AG20443 (cell line): ENCODE measurements at places on chromosomes 5 and 9.

DNA sequence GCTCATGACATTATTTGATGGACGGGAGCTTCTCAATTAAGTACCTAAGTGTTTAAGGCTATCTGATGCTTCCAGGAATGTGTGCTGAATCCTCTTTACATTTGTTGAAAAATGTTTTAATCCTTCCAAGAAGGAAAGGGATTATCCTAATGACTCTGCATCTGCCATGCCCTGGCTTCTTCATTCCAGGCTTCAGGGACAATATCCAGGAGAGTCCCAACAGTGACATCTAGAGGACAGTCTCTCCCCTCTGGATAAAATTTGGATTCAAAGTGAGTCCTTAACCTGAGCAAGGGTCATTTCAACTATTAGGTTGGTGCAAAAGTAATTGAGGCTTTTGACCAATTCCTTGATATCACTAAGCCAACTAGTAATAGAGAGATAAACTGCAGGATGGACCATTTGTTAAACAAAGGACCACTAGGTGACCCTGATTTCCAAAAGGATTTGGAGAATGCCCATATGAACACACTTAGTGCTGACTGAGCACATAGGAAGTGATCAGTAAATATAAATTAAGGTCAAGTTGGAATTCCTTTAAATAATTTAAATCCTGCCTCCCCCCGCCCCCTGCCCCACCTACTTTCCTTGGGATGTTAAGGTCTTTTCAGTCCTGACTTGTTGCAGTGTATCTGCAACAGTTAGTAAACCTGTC is 19.1 kb downstream of the TNFSF8 start:
- DNase-seq: peak; percentile 72

DNA sequence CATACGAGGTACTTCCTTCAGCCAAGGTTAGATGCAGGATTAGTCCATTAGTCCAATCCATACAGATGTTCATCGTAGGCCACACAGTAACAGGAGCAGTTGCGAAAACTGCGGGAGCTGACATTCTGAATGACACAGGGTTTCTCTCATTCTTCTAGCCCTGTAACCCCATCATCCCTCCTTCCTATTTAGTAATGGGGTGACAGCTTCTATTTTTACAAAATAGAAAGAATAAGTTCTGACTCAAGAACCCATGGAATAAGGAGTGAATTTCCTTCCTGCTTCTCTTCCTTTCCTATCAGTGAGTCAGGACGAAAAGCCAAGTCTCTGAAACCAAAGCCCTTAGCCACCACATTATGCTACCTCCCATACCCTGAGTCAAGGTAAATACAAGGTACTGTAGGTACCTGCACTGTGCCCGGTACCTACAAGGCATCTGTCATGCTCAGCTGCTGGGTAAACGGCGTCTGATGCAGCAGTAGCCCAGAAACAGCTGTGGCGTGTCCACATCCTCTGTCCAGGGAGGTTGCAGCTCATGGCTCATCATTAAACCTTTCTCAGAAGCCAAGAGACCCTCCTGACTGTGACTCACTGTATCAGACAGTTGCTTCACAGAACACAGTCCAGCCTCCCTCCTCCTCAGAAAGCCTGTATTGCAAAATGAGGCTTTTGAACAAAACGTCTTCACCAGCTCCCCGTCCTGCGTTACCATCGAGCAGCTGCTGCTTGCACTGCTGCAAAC is 84.2 kb downstream of the ESM1 start:
- DNase-seq: peak; percentile 77

- DNase-seq: no peak
These were observed 354.5 kb upstream of the CDH6 start for GRCh38 chr5:30838936-30839496.

GRCh38 chr9:85013703-85014102 is 344.2 kb downstream of the NTRK2 start:
- DNase-seq: no peak

DNA sequence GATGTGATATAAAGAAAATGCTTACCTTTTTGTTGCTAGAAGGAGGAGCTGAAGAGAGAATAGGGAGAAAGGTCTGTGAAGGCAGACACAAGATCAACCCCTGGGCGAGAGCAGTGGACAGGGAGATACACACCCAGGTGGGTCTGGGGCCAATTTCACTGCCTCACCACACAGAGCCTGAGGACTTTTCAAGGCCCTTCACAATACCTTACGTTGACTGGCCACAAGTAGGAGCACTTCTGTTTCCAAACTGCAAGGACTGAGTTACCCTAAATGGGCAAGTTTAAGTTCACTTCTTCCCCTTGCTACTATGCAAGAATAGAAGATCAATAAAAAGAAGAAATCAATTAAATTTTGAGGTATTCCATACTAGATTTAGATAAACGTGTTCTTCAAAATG is 174.5 kb upstream of the SLC12A2 start:
- DNase-seq: peak; percentile 40

GRCh38 chr9:76357555-76357954 is 36.7 kb downstream of the RFK start:
- DNase-seq: no peak

DNA sequence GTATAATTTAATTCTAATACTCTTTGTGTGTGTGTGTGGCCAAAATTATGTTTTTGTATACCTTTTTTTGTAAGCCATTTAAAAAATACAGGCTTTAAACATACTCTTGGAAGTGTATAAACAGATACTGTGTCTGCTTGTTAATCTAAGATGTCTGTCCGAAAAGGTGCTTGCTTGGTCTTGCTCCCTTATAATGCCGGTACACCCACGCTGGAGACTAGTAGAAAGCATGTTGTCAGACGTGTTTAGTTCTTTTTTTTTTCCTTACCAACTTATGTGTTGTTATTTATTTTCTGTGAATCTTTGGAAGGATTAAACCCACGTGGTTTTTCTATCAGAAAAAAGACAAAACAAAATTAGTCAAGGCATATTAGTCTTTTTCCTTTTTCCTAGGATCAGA is 9.5 kb downstream of the GAPVD1 start:
- DNase-seq: no peak

- no peak for DNase-seq
These were observed 801 bp upstream of the PRSS3 start for GRCh38 chr9:33794560-33794959.

DNA sequence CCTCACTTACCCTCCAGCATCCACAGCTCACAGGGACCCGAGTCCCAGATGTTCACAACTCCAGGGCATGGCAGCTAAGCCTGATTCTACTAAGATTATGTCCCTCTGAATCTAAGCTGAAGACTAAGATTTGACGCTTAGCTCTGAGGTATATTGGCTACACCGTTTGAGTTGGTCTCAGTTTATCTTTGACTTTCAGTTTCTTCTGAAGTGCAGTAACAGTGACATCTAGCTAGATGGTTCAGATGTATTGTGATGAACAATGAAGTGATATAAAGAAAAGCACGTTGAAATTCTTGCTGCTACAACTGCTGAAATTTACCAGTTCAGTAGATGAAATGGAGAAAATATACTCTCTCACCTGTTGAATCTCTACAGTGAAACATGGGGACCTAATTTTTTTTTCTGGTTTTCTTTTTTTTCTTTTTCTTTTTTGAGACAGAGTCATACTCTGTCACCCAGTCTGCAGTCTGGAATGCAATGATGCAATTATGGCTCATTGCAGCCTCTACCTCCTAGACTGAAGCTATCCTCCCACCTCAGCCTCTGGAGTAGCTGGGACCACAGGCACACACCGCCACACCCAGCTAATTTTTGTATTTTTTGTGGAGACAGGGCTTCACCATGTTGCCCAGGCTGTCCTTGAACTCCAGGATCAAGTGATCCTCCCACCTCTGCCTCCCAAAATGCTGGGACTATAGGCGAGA is 15.7 kb downstream of the RFK start:
- DNase-seq: no peak

DNA sequence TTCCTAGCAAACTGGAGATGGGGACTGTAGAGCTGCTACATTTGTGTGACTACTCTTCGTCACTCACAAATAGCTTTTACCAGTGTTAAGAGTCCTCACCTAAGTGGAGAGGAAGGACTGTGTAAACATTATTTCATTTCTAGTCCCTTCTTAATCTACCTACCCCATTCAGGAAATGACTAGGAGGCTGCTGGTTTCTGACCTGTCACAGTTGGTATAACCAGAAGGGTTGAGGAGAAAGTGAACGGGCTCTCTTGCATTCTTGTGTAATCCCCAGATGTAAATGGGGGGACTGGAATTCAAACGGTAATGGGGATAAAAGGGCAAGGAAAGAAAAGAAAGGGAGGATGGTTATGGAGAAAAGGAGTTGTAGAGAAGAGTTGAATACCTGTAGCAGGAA is 35.4 kb upstream of the BNIP1 start:
- DNase-seq: no peak

DNA sequence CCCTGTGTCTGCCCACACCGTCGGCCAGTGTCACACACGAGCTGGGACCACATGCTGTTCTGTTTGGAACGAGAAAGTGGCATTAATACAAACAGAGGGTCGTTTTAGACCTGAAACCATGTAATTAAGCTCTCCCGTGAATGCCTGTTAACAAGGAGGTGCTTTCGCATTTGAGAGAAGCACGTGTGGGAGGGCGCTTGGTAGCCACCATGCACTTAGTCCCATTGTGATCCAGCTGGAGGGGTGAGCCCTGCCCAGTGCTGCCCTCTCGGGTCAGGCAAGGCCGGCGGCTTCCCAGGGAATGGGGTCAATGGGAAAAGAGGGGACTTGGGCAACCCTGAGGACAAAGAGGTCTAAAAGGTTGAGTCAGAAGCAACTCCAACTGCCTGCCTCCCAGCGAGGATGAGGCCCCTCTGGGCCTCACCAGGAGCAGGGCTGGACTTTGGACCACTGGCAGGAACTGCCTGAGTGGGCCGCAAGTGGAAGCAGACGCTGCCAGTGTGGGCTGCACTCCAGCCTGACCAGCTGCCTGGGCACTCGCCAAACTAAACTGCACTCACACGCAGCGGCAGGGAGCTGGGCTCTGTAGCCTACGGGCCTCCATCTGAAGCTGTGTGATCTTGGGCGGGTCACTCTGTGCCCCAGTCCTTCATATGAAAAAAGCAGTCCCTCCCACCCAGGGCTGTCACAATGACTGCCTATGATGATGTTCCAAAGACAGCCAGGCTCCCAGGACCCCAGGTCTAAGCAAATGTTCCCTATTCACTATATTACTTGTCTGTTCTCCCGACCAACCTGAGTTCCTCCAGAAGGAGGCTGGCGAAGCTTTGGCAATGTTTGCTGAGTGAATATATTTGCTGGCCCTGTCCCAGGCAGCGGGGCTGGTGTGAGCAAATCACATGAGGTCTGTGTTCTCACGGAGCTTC is 195.7 kb downstream of the CDK5RAP2 start:
- peak; percentile 80 for DNase-seq

- DNase-seq: no peak
These were observed 38.8 kb downstream of the FABP6 start for GRCh38 chr5:160268121-160268520.

GRCh38 chr5:59660737-59661136 is 232.8 kb downstream of the PDE4D start:
- DNase-seq: peak; percentile 40

DNA sequence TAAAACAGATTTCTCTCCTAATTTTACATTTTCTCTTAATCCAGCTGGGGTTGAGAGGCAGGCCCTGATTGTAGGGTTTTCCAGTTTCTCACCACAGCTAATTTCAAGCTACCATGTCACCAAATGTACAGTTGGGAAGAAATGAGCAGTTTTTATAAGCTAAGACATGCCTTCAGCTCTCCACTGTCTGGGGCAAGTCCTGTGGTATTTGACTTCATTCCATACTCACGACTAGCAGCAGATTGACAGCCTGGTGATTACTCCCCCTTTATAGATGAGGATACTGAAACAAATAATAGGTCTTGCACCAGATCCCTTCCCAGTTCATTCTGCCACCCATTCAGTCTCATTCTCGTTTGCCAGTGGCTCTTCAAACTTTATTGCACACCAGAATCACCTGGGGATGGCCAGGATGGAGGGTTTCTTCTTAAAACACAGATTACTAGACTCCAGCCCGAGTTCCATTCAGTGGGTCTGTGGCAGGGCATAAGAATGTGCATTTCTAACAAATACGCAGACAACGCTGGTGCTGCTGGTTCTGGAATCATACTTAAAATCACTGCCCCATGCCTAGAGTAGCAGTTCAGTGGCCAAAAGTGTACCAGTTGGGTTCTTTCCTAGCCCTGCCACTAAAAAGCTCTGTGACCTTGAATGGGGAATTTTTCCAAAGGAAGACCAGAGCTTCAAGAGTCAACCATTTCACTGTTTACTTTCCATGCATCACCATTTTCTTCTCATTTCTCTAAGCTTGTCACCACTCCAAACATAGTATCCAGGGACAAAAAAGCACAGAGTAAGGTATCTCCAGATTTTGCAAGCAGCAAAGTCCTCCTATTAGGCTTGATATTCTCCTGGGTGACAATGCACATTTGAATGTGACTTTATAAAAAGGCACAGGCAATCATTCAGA is 64.3 kb downstream of the CSNK1A1 start:
- DNase-seq: peak; percentile 37

DNA sequence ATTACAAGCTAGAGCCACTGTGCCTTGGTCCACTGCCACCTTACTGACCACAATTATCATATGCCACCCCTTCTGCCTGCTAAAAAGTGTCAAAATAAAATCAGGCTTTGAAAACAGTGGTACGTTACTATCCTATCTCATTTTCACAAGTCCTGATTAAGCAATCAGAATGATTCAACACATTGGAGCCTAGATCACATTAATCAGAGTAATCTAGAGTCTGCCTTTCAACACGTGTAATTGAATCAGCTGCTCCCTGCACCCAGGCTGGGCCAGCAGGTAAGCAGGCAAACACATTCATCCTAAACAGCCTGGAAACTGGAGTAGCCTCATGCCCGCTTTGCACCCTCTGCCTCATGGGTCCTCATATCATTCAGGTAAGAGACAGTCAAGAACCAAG is 186.2 kb downstream of the DCP2 start:
- DNase-seq: peak; percentile 31

GRCh38 chr9:83430681-83431080 is 107.5 kb downstream of the FRMD3 start:
- DNase-seq: no peak

GRCh38 chr9:128161215-128161902 is 1.3 kb downstream of the BBLN start:
- no peak for DNase-seq

GRCh38 chr9:102038006-102038405 is 299.6 kb upstream of the GRIN3A start:
- DNase-seq: no peak

DNA sequence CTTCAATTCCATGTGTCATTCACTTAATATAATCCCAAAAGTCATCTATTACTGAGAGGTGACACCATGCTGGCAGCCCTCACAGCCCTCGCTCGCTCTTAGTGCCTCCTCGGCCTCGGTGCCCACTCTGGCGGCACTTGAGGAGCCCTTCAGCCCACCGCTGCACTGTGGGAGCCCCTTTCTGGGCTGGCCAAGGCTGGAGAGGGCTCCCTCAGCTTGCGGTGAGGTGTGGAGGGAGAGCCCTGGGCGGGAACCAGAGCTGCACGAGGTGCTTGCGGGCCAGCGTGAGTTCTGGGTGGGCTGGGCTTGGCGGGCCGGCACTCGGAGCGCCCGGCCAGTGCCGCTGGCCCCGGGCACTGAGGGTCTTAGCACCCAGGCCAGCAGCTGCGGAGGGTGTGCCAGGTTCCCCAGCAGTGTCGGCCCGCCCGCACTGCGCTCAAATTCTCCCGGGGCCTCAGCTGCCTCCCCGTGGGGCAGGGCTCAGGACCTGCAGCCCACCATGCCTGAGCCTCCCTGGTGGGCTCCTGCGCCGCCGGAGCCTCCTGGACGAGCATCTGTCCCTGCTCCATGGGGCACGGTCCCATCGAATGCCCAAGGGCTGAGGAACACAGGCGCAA is 374.1 kb downstream of the ELAVL2 start:
- DNase-seq: no peak

GRCh38 chr5:72999916-73000315 is 44.1 kb downstream of the FCHO2 start:
- DNase-seq: no peak

GRCh38 chr5:172351240-172351778 is 67.7 kb upstream of the UBTD2 start:
- DNase-seq: no peak

- no peak for DNase-seq
These were observed 9.5 kb downstream of the SHC3 start for GRCh38 chr9:89168901-89169813.
